ENCODE measurements at places on chromosomes 5 and 9. TPM values are rescaled to one million over a fixed set of nuclear protein-coding genes. Genes with fewer than 3 reads are reported as not detected.

The ERCC8 gene
- total RNA-seq: 40.0 TPM

The CTNND2 gene
- 7.0 TPM for total RNA-seq

The CMBL gene
- 23.3 TPM for total RNA-seq

The ADAMTSL2 gene
- 1.1 TPM for total RNA-seq

The SIT1 gene
- 14.7 TPM for total RNA-seq

The ADGRV1 gene
- total RNA-seq: 139 TPM

The TAL2 gene
- not detected for total RNA-seq

The TAF11L7 gene
- not detected for total RNA-seq

DNA sequence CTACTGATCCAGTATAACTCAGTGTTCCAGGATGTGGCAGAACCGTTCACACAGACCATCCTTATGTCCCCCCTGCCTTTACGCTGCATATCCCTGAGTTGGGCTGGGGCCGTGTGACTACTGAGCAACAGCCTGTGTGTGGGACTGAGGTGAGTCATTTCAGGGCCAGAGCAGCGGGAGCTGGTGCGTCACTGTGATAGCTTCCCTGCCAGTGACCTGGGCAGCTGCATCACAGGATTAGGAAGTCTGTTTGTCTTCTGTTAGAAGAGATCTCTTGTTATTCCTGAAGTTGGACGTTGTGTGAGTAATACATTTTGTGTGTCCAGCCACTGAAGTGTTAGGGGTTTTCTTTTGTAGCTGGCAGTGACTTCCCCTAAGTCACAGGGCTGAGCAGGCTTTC is 35.6 kb downstream of the TPPP start:
- no peak overlapping the region for H3K4me3 ChIP-seq
- H3K4me1 ChIP-seq: no peaks in the 10 kb centered on the region
- H3K27ac ChIP-seq: no peak overlapping the region

GRCh38 chr9:133694686-133695085 is 43.5 kb downstream of the SARDH start:
- no peaks in the 10 kb centered on the region for H3K4me1 ChIP-seq
- no peaks in the 10 kb centered on the region for H3K36me3 ChIP-seq
- H3K27me3 ChIP-seq: no peaks in the 10 kb centered on the region
- DNase-seq: no peak
- H3K4me3 ChIP-seq: no peak overlapping the region
- no peak overlapping the region for H3K27ac ChIP-seq

- no peaks in the 10 kb centered on the region for H3K36me3 ChIP-seq
- no peak overlapping the region for H3K4me3 ChIP-seq
- H3K27me3 ChIP-seq: peaks cover 29% of the 10 kb centered on the region
- H3K27ac ChIP-seq: no peak overlapping the region
- no peak for DNase-seq
- H3K4me1 ChIP-seq: peaks cover 2% of the 10 kb centered on the region
These were observed 25.4 kb upstream of the ZSWIM6 start for GRCh38 chr5:61306531-61307131.

GRCh38 chr5:75325242-75325641 is 11.8 kb upstream of the HMGCR start:
- H3K4me3 ChIP-seq: no peak overlapping the region
- no peak overlapping the region for H3K27ac ChIP-seq
- no peaks in the 10 kb centered on the region for H3K4me1 ChIP-seq

DNA sequence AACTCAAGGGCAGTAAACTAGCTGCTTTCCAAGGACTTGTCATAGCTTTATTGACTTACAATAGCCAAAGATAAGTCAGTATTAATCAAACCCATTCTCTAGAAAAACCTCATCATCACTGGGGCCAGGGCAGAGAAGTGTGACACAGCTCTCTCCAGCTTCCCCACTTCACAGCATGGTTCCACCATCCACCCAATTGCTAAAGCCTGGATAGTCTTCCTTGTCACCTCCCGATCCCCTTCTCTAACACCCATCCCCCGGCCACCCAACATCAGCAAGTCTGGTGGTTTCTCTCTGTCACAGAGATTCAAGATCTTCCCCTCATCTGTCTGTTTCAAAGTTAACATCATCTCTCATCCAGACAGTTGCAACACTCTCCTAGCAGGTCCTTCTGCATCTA is 88.6 kb upstream of the GABRP start:
- no peaks in the 10 kb centered on the region for H3K36me3 ChIP-seq
- peaks cover 3% of the 10 kb centered on the region for H3K4me1 ChIP-seq
- no peak for DNase-seq
- no peaks in the 10 kb centered on the region for H3K27me3 ChIP-seq
- H3K27ac ChIP-seq: no peak overlapping the region

DNA sequence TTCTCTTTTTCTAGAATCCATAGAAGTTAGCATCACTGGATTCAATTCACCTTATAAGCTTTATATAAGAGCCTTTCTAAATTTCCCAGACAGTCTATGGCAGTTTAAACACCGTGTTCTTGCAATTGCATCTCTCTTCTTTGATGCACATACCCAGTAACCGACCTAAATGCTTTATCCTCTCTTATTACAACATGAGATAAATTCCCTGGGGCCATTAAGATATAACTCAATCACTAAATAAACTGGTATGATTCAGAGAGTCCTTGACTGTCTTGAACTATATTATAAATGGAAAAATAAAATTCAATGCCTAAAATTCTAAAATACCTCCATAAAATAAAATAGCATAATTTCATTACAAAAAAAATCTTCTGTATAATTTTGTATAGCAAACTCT is 98.1 kb downstream of the DIRAS2 start:
- no peak overlapping the region for H3K27ac ChIP-seq
- DNase-seq: no peak
- H3K4me3 ChIP-seq: no peak overlapping the region
- H3K27me3 ChIP-seq: no peaks in the 10 kb centered on the region

GRCh38 chr9:6969805-6970204 is 212.0 kb downstream of the KDM4C start:
- no peaks in the 10 kb centered on the region for H3K27me3 ChIP-seq
- no peaks in the 10 kb centered on the region for H3K4me1 ChIP-seq
- no peaks in the 10 kb centered on the region for H3K36me3 ChIP-seq

GRCh38 chr9:12956261-12956660 is 181.4 kb downstream of the LURAP1L start:
- no peaks in the 10 kb centered on the region for H3K27me3 ChIP-seq
- DNase-seq: no peak
- H3K4me1 ChIP-seq: peaks cover 6% of the 10 kb centered on the region
- H3K36me3 ChIP-seq: peaks cover 20% of the 10 kb centered on the region

DNA sequence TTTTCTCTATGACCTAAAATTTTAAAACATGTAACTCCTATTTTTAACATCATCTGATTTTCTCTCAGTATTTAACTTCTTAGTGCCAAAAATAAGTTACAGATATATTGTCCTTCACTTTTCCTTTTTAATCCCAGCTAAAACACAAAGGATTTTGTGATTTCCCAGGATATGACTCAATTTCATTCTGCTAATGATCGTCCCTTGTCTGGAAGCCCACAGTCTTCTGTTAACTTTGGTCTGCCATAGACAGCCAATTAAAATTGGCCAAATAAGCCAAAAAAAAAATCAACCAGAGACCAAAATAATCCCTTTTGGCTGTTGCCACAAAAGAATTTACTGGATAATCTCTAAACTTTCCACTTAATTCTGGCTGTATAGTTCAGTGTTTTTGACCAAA is 124.5 kb upstream of the FST start:
- H3K4me1 ChIP-seq: no peaks in the 10 kb centered on the region
- no peak overlapping the region for H3K27ac ChIP-seq
- no peaks in the 10 kb centered on the region for H3K27me3 ChIP-seq

- no peak within 1 kb of the TSS for H3K27ac ChIP-seq
- H3K27me3 ChIP-seq: no peaks in the 10 kb centered on the region
- no peaks in the 10 kb centered on the region for H3K36me3 ChIP-seq
- peak within 1 kb of the TSS; percentile 51 for H3K4me3 ChIP-seq
- DNase-seq: peak; percentile 66
- H3K4me1 ChIP-seq: no peaks in the 10 kb centered on the region
These were observed at the start of gene PCDHA13 for GRCh38 chr5:140881889-140882590. Gene PCDHA13, plus strand, starts transcription at chr5:140882124. Its CDS starts 145 bp downstream, at chr5:140882269.

GRCh38 chr5:20145240-20145639 is 157.2 kb upstream of the CDH18 start:
- no peak overlapping the region for H3K27ac ChIP-seq
- no peaks in the 10 kb centered on the region for H3K27me3 ChIP-seq
- H3K4me3 ChIP-seq: no peak overlapping the region
- H3K36me3 ChIP-seq: no peaks in the 10 kb centered on the region

- DNase-seq: no peak
- H3K4me3 ChIP-seq: no peak within 1 kb of the TSS
- H3K4me1 ChIP-seq: 0 out of 2 replicates have a peak, but pooled peaks cover 9% of the 10 kb centered on the region
- H3K27ac ChIP-seq: no peak within 1 kb of the TSS
These were observed at the start of gene SPINK6 for GRCh38 chr5:148202531-148203203. Gene SPINK6, plus strand, starts transcription at chr5:148203042. Its CDS starts 55 bp downstream, at chr5:148203097.

GRCh38 chr9:128162215-128163026 is 2.4 kb downstream of the BBLN start:
- no peak overlapping the region for H3K27ac ChIP-seq
- H3K4me3 ChIP-seq: no peak overlapping the region
- H3K27me3 ChIP-seq: no peaks in the 10 kb centered on the region
- no peak for DNase-seq
- peaks cover 4% of the 10 kb centered on the region for H3K4me1 ChIP-seq

- H3K27ac ChIP-seq: no peak overlapping the region
- no peak for DNase-seq
- H3K27me3 ChIP-seq: no peaks in the 10 kb centered on the region
These were observed 519 bp downstream of the EXOC3 start for GRCh38 chr5:443239-444151.

GRCh38 chr5:960551-960950 is 48.1 kb upstream of the NKD2 start:
- no peaks in the 10 kb centered on the region for H3K36me3 ChIP-seq
- no peaks in the 10 kb centered on the region for H3K4me1 ChIP-seq
- no peak overlapping the region for H3K4me3 ChIP-seq
- DNase-seq: no peak
- no peaks in the 10 kb centered on the region for H3K27me3 ChIP-seq

- no peaks in the 10 kb centered on the region for H3K36me3 ChIP-seq
- H3K27me3 ChIP-seq: no peaks in the 10 kb centered on the region
- peaks cover 24% of the 10 kb centered on the region for H3K4me1 ChIP-seq
- no peak overlapping the region for H3K27ac ChIP-seq
These were observed 4.1 kb downstream of the KIAA0825 start for GRCh38 chr5:94614156-94614805.

GRCh38 chr5:73117088-73117740 is 3.2 kb upstream of the TMEM171 start:
- DNase-seq: no peak

Data from GM23338 (cell line).